ENCODE measurements at places on chromosomes 16 and 17. TPM values are rescaled to one million over a fixed set of nuclear protein-coding genes. Genes with fewer than 3 reads are reported as not detected.

UNK gene
- 18.8 TPM for total RNA-seq

DNA sequence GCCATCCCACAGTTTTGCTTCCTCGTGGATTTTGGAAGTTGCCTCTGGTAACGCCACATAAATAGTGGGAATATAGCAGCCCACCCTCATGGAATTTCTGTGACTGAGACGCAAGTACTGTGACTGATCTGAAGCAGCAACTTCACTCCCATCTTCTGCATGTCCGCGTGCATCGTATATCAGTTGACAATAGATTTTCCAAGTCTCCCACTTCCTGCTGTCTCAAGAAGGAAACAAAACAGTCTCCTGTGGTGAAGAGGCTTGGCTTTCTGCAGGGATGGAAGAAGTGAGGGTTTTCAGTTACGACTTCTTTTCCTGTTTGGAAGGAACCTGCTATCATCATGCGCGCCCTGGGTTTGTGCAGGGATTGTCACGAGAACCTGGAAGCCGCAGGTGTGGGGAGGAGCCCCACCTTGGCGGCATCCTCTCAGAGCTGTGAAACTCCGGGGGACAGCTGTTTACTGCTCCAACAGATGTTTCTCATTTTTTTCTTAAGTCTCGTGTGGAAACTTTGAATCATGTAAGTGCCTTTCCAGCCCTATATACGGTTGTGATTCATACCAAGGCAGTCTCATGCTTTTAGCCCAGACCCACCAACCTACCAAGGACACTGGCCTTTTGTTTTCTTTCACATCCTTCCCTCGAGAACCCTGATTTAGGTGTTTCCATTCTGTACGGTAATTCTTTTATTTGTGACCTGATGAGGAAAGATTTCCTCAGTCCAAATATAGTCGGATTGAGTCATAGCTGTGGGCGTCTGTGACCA, 57.5 kb downstream of the WIPI1 start:
- DNase-seq: no peak

- no peak for DNase-seq
Observed at GRCh38 chr16:3015865-3016521, 2.0 kb downstream of the CLDN6 start.

- DNase-seq: no peak
Observed at GRCh38 chr16:11576427-11577289, 10.1 kb downstream of the LITAF start.

- DNase-seq: no peak
Observed at GRCh38 chr17:76715496-76715830, 4.7 kb upstream of the MXRA7 start.

DNA sequence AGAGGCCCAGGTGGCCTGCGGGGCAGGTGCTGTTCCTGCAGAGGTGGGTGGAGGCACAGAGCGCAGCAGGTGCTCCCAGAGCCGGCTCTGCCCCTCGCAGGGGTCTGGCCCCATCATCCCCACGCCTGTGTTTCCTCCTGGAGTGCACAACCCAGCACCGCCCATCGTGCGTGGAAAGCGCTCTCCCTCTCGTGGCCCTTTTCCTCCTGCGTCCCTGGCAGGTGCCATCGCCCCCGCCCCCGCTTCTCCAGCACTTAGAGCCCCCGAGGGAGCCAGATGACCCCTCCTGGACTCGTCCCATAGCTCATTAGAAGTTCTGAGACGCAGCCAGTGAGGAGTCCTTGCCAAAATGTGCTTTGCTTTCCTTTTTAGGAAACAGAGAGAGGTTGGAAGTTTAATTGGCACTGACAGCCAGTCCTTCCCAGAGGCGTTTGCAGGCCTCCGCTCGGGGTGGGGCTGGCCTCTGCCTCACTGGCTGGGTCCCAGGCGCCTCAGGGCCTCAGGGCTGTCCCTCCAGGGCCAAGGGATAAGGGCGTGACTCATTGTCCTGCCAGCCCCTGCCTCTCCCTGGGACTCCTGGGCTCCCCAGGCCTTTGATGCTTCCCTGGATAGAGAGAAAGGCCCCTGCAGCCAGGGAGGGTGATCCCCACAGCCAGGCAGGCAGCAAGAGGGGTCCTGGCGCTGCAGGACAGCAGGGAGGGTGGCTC, 32.2 kb upstream of the CHMP6 start:
- DNase-seq: peak; percentile 85

DNA sequence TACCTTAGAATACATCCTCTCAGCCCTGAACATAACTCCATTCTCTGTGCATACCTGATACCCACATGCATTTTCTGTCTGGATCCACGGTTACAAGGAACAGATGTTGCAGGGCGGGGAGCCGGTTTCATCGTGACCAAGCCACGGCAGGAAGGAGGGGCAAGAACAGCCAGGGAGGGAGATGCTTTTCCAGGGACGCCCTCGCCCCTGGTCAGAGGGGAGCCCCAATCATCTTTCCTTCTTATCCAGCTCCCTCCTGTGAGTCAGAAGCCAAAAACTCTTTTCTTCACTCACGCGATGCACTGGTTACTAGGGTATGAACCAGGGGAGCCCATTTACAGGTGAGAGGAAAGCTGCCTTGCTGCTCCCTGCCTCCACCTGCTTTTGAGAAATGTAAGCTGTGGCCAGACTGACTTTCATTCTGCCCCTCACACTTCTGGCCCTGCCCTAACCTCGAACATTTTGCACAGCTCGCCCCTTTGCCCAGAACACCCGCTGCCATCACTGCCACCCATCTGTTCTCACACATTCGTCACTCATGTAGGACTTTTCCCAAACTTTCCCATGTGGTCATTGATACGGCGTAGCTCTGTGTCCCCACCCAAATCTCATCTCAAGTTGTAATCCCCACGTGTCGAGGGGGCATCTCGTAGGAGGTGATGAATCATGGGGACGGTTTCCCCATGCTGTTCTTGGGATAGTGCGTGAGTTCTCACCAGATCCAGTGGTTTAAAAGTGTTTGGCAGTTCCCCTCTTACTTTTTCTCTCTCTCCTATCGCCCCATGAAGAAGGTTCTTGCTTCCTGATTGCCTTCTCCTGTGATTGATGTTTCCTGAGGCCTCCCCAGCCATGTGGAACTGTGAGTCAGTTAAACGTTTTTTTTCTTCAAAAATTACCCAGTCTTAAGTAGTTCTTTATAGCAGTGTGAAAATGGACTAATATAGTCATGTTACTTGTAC, 20.5 kb downstream of the FOXL1 start:
- no peak for DNase-seq

DNA sequence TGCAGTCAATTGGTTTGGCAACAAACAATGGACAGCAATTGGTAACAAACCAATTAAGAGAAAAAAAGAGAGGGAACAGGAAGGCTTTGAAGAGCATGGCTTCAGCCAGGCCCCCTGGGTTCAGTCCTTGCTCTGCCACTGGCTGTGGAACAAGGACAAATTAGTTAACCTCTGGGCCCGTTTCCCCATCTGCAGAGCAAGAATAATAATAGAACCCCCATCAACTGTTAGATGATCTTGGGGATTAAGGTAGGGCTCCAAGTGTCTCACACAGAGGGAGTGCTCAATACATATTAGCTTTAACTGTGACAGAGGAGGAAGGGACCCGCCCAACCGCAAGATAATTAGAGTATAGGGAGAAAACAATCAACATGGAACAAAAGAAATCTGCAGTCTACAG, 55.2 kb downstream of the PECAM1 start:
- no peak for DNase-seq

DNA sequence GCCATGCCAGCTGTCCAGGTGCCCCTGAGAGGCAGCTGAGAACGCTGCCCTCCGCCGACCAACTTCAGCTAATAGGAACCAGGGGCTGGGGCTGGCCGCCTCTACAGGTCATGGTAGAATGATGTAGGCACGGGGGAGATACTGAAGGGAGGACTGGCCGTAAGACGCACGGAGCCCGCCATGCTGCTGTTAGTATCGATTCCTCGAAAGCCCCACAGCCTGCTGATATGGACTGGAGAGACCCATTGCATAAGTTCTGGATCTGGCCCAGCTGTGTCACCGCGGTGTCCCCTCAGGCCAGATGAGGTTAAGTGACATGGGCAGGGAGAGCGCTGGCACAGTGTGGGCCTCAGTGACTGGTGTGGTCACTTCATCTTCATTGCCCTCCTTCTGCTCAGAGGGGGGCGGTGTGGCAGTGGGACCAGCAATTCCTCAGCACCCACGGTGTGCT, 75.6 kb downstream of the AMFR start:
- DNase-seq: no peak

GRCh38 chr17:48541577-48542113, 3.3 kb downstream of the HOXB2 start:
- no peak for DNase-seq

TMIGD1 gene
- total RNA-seq: not detected

DNA sequence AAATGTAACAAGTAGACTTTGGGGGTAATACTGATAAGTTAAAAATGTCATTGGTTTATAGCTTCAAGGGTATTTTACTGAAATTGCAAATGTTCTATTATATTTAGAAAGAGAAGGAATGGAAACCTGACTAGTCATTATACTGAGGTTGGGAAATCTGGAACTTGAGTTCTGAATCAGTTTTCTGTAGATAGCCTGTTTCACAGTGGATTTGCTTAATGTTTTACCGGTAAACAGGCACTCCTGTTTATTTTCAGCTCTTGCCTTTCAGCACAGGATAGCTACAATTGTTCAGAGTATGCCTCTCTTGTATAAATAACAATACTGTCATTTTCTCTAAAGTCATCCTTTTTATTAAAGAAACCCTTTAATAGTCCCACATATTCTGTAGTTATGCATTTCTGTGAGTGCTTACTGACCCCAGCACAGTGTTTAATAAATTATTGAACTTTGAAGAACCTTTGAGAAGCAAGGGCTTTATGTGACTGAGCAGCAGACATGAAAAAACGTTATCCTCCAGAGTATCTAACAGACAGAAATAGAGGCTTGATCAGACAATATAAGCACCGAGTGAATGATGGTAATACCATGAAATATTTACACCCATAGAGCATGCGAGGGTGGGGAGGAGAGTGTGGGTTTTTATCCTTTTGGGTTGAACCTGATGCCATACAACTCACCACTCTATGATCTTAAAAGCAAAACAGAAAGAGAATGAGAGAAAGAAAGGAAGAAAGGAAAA, 58.2 kb downstream of the FTO start:
- DNase-seq: no peak

GRCh38 chr16:1612320-1613111, at the start of gene CRAMP1:
CRAMP1 (plus strand) TSS chr16:1612360; CDS start chr16:1614640, 2,280 bp downstream.
- no peak for DNase-seq

KRTAP1-5 gene
- not detected for total RNA-seq

ABCA3 gene
- total RNA-seq: 10.1 TPM

DNA sequence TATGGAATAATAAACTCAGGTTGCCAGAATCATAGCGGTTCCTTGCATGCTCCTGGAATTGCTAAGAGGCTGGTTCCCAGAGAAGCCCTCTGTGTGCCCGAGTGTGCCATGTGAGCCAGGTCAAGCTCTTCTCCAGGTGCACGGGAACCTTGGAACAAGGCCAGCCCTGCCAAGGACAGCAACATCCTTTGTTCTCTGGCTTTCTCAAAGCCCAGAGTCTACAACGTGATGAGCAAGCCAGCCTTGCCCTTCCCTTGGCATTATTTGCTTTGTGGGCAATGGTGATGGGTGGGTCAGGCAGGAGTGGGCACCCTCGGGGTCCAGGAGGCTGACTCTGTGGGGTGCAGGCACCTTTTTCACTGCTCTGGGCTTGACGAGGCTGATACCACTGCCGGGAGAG, 14.2 kb upstream of the SEC14L1 start:
- DNase-seq: no peak

GRCh38 chr17:48258331-48258730, 150.8 kb downstream of the SNX11 start:
- DNase-seq: no peak

DNA sequence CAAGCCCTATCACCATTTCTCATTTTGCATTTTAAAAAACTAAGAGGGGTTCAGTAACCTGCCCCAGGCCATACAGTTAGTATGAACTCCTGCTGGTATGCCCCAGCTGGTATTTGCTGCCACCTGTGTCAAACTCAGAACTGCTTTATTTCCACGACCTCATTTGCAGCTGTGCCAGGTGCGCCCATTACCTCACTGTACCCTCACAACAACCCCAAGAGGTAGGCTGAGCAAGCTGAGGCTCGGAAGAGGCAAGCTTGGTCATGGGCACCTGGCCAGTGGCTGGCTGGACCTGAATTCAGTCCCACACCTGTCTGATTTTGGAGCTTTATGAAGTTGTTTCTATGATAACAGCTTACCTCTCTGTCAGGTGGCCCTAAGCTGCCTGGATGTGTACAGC, 7.6 kb downstream of the EPN2 start:
- DNase-seq: no peak

DNA sequence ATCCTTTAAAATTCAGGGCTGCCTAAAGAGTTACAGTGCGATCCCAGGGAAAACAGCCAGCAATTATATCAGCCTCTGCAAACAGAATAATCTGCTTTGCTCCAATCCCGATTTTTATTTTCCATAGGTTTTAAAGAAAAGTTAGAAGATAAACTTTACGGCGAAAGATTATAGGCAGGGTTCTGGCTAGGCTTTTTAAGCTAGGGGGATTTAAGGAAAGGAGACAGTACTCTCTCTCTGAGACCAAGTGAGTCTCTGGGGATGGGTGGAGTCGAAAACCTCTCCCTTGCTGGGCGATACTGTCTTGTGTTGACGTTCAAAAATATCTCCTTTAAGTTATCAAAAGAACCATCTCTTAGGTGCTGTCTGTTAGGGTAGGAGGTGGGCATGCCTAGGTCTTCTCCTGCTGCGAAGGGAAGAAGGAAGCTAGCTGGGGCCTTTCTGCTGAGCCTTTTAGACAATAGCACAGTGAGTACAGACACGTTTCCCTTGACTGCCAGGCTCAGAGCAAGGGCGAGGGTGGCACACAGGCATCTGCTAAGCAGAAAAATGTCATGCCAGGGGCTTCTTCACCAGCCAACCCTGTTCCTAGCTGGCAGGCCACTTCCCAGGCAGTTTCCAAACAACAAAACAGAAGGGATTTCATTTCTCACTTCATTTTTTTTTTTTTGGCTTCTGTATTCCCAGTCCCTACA, 167.9 kb upstream of the MAF start:
- no peak for DNase-seq

DNA sequence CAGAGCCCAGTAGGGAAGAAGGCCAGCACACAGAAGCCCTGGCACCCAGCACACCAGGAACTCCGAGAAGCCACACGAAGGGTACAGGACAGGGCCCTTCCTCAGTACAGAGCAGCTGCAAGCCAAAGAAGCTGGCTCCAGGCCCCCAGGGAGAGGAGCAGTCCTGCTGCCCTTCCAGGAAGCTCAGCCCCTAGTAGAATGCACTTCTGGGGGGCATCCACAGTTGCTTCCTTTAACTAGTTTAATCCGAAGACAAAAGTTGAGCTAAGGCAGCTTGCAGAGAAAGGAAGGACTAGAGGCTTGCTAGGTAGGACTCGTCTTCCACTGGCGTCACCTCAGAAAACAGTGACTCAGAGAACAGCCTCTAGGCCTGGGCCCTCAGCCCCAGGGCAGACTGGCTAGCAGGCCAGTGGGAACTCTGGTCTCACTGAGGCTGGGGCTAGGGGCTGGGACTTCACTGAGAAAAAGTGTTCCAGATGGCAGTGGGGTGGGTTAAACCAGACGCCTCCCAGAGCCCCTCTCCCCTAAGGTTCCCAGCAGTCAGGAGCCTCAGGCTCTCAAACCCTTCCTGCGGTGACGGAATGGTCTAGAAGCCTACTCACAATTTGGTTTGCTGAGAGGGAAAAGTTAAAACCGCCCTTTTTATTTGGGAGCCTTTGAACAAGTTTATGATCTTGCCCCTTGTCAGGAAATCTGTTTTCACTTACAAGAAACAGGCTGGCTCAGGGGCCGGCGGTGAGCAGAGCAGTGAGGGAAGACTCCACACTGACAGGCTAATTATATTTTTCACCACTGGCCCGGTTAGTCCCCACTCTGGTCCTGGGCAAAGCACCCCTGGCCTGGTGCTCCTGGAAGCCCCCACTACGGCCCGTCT, 41.4 kb downstream of the ACTG1 start:
- no peak for DNase-seq
